Putamen (tissue), 1 donor: ENCODE measurements at places on chromosomes 1 and 21.
A peak's percentile ranks its signal among the peaks of the same experiment; 100 is the strongest.

- peak; percentile 82 for DNase-seq
Measured at GRCh38 chr1:183470147-183470960, 1.9 kb upstream of the SMG7 start.

- DNase-seq: no peak
Measured at GRCh38 chr1:79312438-79312837, 305.9 kb upstream of the ADGRL4 start.

- DNase-seq: no peak
Measured at GRCh38 chr1:115655916-115656315, 14.1 kb downstream of the VANGL1 start.

DNA sequence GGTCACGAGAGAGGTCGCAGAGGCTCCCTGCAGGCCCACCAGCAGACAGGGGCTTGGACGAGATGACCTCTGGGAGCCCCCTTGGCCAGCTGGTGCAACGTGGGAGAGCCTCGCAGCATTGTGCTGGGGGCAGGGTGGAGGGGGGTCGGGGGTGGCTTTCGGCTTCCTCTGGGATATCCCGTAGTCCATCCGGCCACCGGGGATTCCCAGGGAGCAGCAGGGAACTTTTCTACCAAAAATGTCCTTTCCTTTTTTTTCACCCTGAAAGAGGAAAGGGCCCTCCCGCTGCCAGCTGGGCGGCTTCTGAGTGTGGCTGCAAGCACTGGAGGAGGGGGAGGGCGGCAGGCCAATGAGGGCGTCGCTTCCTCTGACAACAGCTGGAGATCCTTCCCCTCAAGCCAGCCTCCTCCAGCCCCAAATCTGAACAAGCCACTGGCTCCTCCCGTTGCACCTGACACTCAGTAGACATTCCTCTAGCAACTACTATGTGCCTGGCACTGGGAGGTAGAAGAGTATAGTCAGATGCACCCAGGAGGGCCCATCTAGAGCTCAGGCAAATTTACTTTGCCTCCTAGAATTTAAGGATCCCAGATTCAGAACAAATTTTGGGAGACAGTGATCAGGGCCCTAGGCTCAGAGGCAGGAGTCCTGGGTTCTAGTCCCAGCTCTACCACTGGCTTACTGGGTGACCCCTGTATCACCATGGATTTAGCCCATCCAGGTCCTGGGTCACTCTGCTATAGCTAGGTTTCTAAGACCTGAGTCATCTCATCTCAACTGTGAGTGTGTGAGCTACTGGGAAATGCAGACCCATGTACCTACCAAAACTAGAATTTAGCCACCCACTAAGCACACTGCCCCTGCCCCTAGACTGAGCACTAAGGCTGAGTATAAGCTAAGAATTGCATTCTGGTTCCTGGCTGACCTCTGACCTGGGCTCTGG, 2.7 kb downstream of the MOB3C start:
- peak; percentile 63 for DNase-seq

DNA sequence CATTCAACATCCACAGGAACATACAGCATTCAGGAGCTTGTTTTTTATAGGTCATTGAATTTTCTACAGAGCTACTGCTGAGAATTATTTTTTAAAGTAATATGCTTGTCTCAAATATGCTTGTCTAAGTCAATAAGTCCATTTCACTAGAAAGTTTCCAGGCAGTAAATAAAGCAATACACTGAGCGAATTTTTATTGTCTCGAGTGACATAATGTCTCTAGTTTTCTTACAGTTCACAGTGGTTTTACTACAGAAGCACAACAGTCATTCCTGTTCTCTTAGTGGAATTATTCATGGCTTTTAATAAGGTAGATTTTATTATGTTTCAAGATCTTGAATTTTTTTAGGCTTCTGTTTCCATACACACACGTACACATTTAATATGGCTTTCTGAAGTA, 83.8 kb downstream of the HS2ST1 start:
- no peak for DNase-seq
